Activated CD4-positive, alpha-beta T cell treated with anti-CD3 and anti-CD28 coated beads for 24 hours (primary cell): ENCODE measurements at places on chromosomes 1 and 21.

DNA sequence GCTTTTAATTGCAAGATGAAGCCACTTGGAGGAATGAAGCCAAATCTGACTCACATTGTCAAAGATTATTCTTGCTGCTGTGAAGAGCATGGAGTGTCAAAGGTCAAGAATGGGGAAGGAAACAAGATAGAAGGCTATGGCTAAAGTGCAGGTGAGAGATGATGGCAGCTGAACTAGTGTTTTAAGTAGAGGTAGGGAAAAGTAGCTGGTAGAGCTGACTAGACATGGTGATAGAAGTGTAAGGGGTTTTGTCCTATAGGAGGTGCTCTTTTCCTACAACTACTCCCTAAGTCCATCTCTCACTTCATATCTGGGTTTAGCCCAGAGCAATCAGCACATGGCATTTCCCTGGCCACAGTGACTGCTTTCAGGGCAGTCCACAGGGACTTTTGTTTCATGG is 11.8 kb downstream of the UBE2T start:
- no peak for DNase-seq

- no peak for DNase-seq
These were observed 3.2 kb upstream of the MAP1LC3C start for GRCh38 chr1:242002072-242002471.

DNA sequence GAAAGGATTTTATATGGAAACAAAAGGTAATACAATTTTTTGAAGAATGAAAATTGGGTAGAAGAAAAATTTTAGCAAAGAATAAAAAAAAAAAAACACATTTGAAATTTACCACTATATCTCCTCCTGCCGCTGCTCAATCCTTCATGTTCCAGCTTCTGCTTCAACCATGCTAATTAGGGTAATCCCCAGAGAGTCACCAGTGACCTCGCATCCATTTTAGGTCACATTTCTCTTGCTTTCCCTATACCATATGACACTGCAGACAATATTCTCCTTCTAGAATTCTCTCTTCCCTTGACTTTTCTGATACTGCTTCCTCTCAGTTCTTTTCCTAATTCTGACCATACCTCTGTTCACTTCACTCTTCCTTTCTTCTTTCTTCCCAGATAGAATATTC is 237.1 kb downstream of the USH2A start:
- DNase-seq, result no peak

DNA sequence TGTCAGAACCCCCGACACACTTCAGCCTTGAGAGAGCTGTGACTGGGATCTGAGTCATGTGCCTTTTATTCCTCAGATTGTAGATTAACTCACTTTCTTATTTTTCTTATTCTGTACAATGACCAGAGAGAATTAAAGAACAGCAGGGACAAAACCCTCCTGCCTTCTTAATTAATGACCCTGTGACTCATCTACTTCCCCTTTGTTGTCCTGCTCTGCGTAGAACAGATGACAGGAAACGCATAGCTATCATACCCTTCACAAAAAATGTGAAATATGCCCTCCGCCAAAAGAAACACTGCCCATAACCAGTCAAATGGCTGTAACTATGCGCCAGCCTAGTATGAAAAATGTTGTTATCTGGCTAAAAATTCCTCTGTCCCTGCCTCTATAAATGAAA is 9.1 kb upstream of the PADI2 start:
- no peak for DNase-seq

GRCh38 chr1:103448560-103448959 is 76.9 kb upstream of the RNPC3 start:
- no peak for DNase-seq

DNA sequence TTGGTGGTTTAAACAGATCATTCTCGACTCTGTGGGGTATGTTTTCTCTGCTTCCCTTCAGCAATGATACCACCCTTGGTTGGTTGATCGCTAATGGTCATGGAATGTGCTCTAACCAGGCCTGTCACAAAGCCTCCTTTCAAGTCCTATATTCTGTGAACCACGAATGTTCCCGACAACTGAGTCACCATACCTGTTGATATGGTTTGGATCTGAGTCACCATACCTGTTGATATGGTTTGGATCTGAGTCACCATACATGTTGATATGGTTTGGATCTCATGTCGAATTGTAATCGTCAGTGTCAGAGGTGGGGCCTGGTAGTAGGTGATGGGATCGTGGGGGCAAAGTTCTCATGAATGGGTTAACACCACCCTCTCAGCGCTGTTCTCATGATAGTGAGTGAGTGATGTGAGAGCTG is 10.2 kb upstream of the CAMK2N1 start:
- no peak for DNase-seq

GRCh38 chr1:169109561-169110134 is 3.2 kb downstream of the ATP1B1 start:
- DNase-seq, result no peak

- no peak for DNase-seq
These were observed 21.0 kb downstream of the MMEL1 start for GRCh38 chr1:2611621-2612437.

GRCh38 chr1:77926561-77927357 is 38.3 kb downstream of the NEXN start:
- no peak for DNase-seq

GRCh38 chr21:45992301-45993209 is 11.0 kb downstream of the COL6A1 start:
- DNase-seq, result no peak

- no peak for DNase-seq
These were observed 70.4 kb downstream of the CACHD1 start for GRCh38 chr1:64540265-64540791.

DNA sequence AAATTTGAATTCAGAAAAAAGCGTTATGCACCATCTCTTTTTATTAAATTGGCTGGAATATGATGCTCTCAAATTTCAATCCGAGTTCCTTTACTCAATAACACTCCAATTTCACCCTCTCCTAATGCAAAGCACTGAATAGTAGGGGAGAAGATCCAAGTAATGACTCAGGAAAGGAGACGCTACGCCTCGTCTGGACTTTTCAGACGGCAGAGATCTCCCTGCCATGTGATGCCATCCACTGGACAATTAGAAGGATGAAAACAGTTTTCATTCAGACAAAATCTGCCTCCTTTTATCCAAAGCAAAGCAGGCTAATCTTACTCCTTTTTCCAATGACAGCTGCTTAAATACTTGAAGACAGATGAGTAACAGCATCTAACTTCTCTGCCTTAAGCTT is 242.4 kb upstream of the GREM2 start:
- no peak for DNase-seq

DNA sequence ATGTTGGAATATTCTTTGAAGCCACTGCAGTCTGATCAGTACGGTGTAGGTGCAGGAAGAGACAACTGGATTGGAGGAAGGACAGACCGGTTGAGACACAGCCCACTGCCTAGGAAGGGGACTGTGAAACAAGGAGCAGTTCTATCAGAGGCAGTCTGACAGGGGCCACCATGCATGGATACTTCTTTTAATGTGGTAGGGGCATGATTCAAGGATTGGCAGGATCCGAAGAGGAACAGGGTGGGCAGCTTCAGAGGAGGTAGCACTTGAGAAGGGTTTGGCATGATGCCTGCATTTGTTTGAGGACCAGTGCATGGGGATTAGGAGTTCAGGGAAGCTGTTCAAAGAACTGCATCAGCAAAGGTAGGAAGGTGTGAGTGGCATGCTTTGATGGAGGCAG is 167.9 kb downstream of the DYRK1A start:
- no peak for DNase-seq

- DNase-seq, result peak; percentile 87
These were observed 689 bp downstream of the NASP start for GRCh38 chr1:45584351-45585109.

GRCh38 chr21:35405981-35406380 is 356.9 kb upstream of the RUNX1 start:
- no peak for DNase-seq

DNA sequence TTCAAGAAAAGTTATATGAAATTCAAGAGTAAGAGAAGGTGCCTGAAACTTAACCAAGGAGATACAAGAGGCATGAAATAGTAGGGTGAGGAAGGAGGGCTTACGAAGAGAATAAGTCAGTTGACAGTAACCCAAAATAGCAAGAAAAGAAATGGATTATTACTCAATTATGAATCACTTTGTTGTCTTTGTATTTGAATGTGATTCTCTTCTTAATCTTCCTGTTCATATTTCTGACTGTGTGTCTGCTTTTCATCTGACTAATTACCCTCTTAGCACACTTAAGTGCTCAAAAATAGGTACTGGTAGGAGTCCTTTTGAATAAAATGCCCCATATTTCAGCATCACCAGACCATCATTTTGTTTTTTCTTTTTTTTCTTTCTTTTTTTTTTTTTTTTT is 39.4 kb downstream of the GLMN start:
- DNase-seq, result no peak

DNA sequence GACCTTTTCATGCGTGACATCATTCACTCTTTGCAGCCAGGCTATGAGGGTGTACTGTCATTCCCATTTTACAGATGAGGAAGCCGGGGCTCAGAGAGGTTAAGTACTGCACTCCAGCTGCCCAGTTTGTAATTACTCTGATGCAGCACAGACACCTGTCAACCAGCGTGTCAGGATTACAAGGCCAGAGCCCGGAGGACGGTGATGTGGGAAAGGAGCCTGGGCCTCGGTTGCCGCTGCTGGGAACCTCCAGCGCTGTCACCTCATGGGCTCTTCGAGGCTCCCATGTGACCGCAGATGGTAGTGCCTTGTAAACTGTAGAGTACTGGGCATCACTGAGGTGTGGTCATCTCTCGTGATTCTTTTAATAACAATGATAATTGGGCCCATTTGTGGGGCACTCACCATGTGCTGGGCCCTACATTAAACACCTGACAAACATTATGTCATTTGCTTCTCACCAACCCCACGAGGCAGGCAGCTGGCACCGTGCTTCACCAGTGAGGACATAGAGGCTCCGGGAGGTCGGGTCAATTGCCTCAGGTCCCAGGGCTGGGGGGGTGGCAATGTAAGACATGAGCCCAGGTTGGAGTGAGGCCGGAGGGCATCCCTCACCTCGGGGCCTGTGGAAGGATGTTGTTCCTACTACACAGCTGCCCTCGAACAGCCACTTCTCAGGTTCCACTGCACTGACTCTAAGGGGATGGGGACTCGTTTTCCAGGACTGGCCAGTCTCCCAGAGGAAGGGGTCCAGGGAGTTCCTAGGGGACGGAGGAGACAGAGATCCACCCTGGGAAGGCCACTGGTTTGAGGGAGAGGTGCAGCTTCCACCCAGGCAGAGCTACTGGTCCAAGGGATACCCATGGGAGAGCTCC is 42.8 kb upstream of the PADI1 start:
- no peak for DNase-seq

- no peak for DNase-seq
These were observed 67.1 kb upstream of the ABCG1 start for GRCh38 chr21:42151948-42152220.

- no peak for DNase-seq
These were observed 47.6 kb downstream of the B3GALT5 start for GRCh38 chr21:39660191-39660980.

DNA sequence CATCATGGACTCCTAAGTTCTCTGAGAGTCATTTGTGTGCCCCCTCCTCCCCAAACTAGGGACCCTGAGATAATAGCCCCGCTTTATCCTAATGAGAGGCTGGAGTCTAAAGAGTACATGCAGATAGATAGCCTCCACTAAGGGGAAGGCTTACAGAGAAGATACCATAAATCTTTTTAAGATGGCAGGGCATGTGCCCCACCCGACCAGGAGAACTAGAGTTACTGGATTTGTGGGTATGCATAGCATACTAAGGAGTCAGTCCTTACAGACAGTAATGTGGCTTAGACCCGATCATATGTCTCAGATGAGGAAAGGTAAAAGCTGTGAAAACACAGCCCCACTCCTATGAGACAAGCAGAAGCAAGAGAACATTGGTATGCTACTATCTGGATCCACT is 25.7 kb upstream of the PKN2 start:
- no peak for DNase-seq

DNA sequence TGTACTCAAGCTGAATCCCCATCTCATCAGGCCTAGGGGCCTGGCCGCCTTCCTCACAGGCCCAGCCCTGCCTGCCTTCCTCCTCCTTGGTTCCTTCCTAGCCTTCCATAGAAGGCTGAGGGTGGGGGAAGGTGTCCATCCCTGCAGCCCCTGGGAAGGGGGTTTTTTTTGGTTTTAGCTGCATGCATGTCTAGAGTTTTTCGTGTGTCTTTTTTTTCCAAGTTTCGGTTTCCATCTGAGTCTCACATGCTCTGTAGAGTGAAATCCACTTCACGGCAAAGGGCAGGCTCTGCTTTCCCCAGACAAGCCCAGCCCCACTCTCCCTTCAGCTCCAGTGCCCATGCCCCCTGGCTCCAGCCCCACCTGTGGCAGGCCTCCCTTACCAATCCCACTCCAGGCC is 32.1 kb downstream of the GRHL3 start:
- DNase-seq, result no peak

DNA sequence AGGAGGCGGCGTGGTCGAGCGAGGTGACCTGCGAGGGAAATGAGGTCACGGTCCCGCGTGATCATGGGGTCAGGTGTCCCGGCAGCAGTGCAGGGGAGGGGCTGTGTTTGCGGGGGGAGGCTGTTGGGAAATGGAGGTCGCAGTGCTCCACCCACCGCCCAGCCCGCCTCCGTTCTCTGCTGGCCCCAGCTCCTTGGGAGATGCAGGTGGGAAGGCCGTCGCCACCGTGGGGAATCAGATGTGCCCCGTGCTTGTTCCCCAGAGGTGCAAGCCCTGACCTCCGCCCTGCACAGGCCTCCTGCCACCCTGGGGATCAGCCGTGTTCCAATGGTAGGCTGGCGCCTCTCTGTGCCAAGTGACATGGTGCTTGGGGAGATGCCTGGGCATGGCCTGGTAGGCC is 95.7 kb downstream of the PRDM16 start:
- no peak for DNase-seq

GRCh38 chr1:204350857-204351573 is 8.7 kb downstream of the PLEKHA6 start:
- DNase-seq, result no peak

DNA sequence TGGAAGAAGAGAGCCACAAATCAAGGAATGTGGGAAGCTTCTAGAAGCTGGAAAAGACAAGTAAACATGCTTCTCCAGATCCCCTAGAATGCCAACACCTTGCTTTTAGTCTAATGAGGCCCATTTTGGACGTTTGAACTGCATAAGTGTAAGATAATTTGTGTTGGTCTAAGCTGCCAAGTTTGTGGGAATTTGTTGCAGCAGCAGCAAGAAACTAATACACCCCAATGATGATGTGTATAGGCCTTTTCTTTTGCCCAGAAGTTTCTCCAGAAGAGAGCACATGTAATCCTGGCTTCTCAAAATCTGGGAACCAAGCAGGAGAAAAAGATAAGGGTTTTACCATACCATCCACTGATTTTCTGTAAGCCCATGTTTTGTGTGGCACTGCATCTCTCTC is 96.1 kb upstream of the DPT start:
- DNase-seq, result no peak

GRCh38 chr1:21175670-21176581 is 771 bp downstream of the EIF4G3 start:
- no peak for DNase-seq

DNA sequence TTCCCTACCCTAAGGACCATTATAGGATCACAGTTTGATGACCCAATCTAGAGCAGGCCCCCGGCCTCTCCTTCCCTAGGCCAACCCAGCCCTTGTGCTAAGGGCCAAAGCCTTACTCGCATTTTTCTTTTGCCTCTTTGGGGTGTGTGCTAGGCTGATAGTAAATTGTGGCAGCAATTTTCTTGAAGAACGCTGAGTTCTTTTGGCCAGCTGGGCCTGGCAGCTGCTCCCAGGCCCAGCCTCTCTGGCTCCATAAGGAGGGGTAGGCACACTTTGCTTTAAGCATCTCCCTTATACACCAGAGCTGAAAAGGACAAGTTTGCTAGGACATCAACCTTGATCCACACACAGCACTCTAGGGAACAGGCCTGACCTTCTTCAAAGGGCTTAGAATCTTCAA is 4.2 kb downstream of the OLFML2B start:
- DNase-seq, result no peak

GRCh38 chr1:14304381-14304865 is 294.1 kb upstream of the KAZN start:
- DNase-seq, result no peak
